ENCODE measurements at places on chromosomes 13 and 19. TPM values are rescaled to one million over a fixed set of nuclear protein-coding genes. Genes with fewer than 3 reads are reported as not detected.

DNA sequence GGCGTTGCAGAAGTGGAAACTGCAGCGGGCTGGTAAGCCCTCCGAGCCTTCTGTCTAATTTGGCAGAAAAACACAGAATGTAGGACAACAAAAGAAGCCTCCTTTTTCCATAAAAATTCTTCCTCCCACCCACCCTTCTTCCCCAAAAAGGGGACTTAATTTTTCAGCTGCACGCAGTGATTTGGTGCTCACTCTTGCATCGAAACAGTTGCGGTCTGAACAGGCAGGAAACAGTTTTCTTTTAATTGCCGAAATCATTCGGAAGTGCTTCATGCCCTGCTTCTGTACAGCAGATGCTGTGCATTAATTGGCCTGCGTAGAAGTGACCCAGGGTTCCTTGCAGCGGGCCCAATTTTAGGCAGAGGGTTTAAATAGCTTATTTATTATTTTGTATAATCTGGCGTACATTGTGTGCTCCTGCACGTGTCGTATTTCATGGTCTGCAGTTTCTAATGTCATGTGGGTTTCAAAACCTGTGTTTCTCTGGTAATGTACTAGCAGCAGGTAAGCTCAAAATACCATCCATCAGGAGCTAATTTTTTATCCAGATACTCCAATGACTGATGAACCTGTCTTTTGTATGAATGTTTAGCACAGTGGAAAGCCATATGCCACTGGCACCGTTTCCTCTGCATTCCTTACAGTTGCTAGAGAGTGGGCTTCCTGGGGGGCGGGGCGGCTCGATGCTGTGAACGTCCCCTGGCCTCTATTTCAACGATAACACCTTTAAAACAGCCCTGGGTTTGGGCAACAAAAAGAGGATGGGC is 66.6 kb downstream of the GGACT start:
- no peak for DNase-seq

DNA sequence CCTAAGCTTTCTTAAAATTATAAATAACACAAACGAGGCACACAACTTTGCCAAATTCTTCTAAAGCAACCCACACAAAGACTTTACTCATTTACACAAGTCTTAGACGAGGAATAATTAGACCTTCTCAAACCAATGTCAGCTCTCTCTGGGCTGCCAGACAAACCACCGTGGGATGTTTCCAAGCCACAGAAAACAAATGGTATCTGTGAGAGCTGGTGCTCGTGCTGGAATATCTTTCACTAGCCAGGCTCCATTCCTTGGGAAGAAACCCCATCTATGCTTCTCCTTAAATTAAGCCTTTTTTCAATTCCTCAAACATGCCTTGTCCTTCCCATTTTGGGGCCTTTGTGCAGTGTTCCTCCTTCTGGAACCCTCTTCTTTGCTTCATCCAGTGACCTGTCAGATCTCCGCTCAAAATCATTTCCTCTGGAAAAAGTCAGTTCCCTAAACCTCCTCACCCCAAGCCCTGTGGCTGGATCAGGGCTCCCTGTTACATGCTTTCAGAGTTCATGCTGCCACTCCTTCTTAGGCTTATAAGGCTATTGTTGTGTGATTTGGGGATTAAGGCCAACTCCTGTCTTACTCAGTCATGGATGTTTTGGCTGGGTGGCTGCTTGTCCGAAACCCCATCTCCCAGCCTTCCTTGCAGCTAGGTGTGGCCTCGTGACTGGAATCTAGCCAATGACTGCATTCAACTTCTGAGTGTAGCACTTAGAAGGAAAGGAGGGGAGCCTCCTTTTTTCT is 64.2 kb upstream of the GTF2F2 start:
- no peak for DNase-seq

DNA sequence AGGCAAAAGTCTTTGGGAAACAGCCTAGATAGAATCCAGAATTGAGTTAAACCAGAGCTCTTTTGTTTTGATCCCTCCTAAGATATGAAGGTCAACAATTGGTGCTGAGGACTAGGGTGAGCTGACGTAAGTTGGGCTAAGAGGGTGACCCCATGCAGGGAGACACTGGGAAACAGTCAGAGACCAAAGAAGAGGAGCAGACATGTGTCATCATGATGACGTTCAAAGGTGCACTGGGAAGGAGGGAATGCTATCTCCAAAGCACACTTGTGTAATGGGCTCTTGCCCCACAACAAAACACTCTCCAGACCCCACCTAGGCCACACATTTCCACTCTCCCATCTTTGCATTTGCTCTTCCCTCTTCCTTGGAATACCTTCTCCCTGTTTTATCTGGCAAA is 481.4 kb downstream of the COG6 start:
- DNase-seq: no peak

DNA sequence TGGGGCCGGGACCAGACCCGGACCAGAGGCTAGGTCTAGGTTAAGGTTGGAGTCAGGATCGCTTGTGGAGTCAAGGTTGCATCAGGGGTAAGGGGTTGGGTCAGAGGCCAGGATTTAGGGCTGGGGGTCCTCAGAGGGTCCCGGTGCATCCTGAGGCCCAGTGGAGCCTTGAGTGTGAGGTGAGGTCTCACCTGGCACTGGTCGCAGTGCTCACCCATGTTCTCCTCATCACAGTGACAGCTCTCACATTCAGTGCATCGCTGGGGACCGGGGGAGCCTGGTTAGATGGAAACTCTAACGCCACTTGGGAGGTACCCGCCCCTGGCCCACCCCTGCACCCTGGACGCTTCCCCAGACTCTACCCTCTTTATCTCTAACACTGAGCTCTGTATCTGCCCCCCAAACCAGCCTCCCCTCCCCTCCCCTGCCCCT is 3.1 kb downstream of the HRC start:
- no peak for DNase-seq

Gene ZNF649
- polyA plus RNA-seq: 3.6 TPM

DNA sequence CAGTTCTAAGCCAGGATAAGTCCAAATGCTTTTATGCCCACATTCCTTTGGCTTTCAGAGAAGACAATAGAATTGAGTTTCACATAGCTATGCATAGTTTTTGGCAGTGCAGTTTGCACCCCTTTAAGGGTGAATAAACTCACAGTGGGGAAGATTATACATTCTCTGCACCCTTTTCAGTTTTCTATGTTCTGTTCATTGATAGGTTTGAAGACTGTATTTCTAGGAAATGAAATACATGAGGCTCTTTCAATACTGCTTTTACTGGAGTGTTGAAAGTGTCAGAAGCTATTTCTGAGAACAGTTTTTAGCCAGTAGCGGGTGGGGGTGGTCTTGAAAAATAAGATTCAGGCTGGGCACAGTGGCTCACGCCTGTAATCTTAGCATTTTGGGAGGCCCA is 46.2 kb downstream of the IPO5 start:
- no peak for DNase-seq

DNA sequence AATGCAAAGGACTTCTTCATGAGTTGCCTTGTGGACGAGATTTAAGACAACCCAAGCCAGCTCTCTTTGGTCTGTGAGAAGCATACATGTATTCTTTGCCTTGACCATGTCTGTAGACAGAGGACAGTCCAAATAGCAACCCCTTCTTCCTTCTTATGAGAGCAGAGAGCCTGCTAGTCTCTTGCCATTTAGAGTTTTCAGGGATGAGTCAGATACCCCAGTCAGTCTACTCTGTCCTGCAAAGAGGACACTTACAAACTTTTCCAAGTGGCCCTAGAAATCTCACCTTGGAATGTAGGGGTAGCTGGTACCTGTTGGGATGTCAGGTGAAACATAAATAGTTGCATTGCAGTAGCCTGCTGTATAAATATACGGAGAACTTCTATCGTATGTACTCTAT is 36.7 kb downstream of the DNAJC3 start:
- DNase-seq: no peak

DNA sequence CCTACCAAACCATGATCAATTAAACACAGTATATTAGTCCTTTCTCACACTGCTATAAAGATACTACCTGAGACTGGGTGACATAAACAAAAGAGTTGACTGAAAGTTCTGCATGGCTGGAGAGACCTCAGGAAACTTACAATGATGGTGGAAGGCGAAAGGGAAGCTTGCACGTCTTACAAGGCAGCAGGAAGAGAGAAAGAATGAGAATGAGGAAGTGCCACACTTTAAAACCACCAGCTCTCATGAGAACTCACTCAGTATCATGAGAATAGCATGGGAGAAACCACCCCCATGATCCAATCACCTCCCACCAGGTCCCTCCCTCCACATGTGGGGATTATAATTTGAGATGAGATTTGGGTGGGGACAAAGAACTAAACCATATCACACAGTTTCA is 324.9 kb upstream of the ZNF507 start:
- DNase-seq: no peak

Gene ZNF575
- 0.16 TPM for polyA plus RNA-seq

- DNase-seq: no peak
Measured at GRCh38 chr19:13164343-13165161, 14.3 kb downstream of the IER2 start.

Gene CAPN12
- 0.66 TPM for polyA plus RNA-seq
